Activated CD4-positive, alpha-beta T cell treated with anti-CD3 and anti-CD28 coated beads, Interleukin-2, amount 50 U/mL, for 24 hours (primary cell): ENCODE measurements at places on chromosomes 6 and 20.

- no peak for DNase-seq
Measured at GRCh38 chr6:106461084-106461483, 100.6 kb downstream of the CRYBG1 start.

GRCh38 chr20:63098195-63098810 lies 91.5 kb upstream of the BHLHE23 start:
- no peak for DNase-seq

DNA sequence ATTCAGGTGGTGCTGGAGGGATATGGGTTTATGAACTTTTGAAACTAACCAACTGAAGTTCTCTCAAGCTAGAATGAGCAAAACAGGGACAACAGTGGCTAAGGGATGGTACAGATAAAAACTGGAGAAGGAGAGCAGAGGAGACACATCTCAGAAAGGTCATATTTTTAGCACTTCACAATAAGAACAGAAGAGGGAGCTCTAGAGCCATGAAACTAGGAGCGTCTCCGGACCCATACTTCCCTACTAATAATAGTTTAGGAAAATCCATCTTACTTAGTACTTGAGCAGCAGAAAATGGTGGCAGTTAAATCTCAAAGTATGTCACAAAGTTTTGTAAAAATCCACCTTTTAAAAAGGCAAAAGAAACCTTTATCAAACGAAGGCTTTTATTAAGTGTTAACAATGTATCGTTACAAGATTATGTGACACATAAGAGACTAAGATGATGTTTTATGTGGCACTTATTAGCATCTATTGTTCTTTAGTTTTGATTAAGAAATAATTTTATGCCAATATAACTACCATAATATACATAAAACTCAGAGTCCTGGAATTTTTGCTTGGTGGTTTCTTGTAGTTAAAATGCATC lies 278.6 kb downstream of the TBC1D32 start:
- DNase-seq: no peak

GRCh38 chr20:34365765-34366213 lies 2.7 kb downstream of the ITCH start:
- no peak for DNase-seq

GRCh38 chr6:136738692-136739057 lies 53.6 kb downstream of the MAP3K5 start:
- no peak for DNase-seq

- no peak for DNase-seq
Measured at GRCh38 chr20:38581013-38581412, at the start of gene ADIG. Gene ADIG (plus strand): TSS chr20:38581197. CDS start chr20:38581251, 54 bp downstream.

DNA sequence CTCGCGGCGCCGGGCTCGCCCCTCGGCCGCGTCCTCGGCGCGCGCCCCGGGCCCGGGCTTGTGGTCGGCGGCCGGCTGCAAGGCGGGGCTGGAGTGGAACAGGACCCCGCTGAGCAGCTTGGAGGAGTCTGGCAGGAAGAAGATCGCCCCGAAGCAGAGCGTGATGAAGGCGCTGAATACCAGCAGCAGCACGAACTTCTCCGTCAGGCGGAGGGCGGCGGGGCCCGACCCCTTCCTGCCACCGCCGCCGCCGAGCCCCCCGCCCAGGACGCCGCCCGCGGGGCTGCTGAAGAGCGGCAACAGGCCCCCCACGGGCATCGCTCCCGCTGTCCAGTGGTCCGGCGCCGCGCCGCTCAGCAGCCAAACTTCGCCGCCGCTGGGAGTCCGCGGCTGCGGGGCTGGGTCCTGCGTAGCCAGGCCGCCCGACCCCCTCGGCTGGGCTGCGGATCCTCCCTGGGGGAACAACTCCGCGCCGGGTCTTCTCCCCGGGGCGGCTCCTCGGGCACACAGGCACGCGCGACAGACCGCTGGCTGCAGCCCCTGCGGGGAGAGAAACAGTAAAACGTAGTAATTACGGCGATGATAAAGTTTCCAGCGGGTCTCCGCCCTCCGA lies 707 bp downstream of the MAN1A1 start:
- peak; percentile 2 for DNase-seq

DNA sequence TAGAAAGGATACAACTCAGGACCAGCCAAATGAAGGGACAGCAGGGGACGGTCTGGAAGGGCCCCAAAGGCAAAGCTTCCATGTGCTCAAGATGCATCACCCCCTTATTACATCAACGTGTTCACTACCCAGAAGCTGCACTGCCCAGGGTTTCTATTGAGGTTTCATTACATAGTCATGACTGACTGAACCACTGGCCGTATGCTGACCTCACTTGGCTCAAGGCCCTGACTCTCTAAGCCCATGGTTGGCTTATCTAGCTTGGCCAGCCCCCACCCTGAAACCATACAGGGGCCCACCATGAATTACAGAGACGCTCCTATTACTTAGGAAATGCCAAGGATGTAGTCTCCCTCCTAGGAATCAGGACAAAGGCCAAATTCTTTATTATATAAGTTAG lies 179.4 kb downstream of the FOXC1 start:
- no peak for DNase-seq

DNA sequence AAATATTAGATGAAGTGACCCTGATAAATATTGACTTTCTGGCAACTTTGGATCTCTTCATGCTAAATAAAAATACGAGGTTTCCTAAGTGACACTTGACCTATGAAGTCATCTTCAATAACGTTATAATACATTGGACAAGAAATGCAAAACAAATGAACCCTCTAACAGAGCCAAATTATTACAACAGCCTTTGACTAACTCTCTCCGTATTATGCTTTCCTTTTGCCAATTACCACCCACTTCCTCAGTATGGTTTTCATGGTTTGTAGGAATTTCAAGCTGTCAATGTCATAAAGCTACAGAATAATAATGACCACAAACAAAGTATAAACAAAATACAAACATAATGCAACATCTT lies 210.5 kb downstream of the MOXD1 start:
- no peak for DNase-seq

DNA sequence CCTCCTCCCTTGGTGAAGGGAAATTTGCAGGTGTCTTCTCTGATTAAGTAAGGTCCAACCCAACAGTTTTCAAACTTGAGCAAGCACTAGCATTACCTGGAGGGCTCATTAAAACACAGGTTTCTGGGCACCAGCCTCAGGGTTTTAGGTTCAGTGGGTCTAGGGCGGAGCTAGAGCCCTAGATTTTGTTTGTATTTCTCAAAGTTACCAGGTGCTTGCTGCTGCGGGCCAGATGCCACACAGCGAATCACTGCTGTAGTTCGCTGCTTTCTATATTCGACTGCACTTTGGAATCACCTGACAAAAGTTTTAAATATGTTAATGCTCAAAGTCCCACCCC lies 869 bp downstream of the COL21A1 start:
- DNase-seq: no peak

DNA sequence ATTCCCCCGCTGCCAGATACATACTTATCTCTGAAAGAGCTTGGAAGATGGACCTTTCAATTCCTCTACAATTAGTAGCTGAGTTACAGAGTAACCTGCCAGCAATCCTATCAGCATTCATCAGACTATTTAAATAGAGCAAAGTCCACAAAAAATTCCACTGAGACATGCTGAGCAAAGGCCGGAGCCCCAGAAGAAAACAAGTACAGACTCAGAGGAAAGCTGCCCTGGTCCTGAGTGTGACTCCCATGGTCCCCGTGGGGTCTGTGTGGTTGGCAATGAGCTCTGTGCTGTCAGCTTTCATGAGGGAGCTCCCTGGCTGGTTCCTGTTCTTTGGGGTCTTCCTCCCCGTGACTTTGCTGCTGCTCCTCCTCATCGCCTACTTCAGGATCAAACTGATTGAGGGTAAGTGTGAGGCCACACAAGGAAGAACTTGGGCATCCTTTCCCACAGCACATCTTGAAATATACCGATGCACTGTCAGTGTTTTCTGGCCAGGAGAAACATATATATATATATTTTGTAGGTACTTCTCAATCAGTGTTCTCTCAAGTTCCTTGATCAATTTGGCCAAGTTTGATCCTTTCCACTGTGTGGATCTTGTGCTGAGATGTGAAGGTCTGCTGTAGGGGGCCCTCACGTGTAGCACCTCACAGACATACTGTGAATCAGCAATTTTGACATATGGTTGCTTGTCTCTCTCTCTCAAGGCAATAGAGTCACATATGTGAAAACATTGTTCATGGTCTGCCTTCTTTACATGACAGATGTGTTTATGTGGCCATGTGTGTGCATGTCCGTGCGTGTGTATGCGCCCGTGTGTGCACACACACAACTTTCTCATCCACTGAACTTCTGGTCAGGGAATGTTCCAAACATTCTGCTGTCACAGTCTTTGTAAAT lies at the start of gene SMLR1:
TSS of gene SMLR1 (plus strand) at position 160 of the 903 bp plus-strand sequence. CDS start at position 168, 8 bp downstream.
- no peak for DNase-seq

DNA sequence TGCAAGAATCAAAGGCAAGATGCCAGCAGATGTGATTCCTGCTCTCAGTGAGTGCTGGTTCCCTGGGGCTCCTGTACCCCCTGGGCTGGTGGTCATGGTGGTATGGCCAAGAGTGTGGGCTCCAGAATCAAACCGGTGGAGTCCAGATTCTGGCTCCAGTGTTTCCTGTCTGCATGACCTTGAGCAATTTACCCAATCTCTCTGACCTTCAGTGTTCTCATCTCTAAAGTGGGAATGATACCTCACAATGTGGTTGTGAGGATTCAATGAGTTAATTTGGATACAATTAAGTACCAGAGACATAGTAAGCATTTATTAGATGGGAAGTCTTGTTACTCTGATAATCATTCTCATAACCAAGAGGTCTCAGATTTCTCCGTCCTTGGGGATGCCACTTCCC lies 218.4 kb upstream of the JARID2 start:
- no peak for DNase-seq

- no peak for DNase-seq
Measured at GRCh38 chr20:12180107-12180661, 262.5 kb downstream of the BTBD3 start.

DNA sequence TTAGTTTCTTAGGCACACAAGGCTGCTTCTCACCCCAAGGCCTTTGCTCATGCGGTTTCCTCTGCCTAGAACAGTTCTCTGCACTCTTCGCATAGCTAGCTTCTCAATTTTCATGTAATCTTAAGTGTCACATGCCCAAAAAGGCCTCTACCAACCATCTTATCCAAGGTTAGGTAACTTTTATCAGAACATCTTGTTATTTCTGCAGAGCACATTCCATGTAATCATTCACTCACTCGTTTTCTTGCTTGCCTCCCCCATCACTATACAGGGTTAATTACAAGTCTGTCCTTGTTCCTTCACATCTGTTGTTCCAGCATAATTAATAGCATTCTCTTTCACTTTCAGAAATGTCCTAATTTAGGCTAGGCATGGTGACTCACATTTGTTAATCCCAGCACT lies 53.8 kb downstream of the NCOA6 start:
- no peak for DNase-seq

DNA sequence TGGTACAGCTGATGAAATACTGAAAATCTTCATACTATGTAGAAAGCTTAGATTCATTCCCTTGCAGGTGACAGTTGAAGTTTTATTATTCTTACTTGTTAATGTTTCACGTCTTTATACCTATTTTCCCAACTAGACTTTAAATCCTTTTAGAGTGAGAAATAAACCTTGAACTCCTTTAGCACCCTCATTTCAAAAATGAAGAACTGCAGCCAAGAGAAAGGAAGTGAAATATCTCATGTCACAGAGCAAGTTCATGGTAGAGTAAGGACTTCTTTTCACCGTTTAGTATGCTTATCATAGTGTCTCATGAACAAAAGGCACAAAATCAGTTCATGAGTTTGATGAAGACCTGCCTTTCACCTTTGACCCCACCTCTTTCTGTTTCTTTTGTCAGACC lies 38.5 kb downstream of the ORC3 start:
- DNase-seq: no peak

GRCh38 chr6:33979750-33980149 lies 166.1 kb downstream of the GRM4 start:
- DNase-seq: no peak

DNA sequence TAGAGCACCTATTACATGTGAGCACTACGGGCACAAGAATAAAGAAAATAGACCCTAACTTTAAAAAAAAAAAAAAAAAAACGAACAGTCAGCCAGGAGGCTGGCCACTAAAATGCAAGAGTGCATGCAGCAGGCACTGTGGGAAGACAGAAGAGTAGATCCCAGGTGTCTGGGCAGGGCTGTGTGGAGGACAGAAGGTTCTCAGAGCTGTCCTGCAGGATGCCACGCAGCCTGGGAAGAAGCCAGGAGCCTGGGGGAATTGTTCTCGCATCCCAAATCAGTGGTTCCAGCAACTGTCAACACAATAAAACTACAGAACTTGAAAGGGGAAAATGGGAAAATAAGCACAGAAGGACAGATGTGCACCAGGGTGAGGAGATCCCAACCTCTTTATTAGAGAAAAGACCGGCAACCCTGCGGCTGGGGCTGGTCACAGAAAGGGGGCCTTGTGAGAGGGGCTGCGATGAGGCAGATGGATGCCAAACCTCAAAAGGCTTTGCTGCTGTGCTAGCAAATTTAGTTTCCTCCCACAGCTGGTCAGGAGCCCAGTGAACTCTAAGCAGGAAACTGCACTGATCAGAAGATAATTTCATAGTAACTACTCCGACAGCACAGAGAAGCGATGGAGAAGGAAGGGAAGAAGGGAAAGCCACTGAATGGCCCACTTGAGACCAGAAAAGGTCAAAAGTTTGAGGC lies 30.9 kb downstream of the MAP3K5 start:
- DNase-seq: no peak

DNA sequence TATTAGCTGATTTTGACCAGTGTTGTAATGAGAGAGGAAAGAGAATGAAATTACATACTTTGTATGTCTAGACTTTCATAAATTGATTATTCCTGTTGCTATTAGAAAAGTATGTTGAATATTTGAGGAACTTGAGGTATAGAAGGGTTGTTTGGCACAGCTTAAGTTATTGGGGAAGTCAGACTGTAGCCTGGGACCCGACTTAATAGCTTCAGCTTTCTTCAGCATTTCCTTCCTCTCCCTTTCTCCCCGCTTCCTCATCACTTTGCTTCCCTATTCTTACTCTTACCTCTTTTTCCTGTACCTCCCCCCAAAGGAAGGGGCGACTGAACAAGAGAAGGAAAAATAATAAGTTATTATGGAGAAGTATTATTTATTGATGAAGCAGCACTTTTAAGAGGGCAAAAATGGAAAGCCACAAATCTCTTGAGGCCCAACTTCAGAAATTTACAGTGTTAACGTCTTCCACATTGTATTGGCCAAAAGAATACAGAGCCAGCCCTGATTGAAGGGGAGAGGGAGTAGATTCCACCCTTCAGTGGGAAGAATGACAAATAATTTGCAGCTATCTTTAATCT lies 7.4 kb downstream of the SENP6 start:
- DNase-seq: no peak

GRCh38 chr6:160363016-160363996 lies 15.1 kb downstream of the SLC22A3 start:
- no peak for DNase-seq

DNA sequence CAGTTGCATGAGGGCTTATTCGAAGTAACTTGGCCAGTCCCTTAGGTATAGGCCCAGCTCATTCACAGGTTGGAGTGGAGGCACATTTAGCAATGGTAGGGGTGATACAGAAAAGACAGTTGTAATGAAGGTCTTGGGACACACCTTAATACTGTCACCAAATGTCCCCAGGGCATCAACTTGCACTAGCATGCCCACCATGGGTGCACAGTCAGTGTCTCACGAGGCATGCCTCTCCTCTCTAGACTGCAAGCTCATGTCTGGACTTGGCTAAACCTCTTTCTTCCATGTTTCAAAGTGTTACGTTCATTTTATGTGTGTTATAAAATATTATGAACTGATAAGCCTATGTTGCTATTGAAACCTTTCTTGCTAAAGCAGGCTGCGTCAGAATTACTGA lies 124.0 kb upstream of the ECI2 start:
- no peak for DNase-seq
